Astrocyte (in vitro differentiated cells and primary cell): ENCODE measurements at places on chromosomes 7 and 10.

DNA sequence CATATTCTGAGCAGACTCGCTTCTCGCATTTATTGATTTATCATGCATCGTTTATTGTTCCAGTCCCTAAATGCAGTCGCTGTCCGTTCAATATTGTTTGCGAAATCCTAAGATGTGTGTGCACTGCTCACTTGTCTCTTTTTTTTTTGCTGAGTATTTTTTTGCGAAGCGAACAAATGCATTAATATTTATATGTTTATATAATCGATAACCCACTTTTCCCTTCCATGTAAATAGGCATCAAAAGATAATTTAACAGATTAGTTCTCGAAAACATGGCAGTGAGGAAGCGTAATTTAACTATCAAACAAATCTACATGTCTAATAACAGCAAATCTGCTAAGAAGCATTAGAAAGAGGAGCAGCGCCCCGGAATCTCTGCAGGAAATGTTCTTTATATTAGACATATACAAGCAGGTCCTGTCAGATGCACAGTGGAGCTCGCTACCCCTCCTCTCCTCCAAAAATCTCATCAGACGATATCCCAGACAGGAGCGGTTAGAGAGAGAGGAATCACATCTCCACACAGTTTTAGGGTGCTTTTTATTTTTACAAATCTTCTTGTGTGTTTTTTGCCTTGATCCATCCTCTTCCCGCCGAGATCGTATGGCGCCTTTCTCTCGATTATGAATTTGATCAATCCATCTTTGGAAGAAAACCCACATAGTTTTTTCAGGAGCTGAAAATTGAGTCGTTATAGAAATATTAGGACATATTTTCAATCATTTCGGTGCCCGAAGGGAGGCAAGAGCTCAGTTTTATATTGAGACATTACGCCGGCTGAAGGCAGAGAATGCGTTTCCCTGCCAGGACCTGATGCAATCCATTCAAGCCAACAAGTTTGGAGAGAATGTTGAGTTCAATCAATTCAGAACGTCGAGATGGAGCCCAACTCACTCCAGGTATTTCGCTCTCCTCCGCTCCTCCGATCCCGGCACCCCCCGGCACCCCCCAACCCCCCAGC lies at the start of gene ARID5B:
ARID5B (plus strand) TSS at position 871 of the 964 bp plus-strand sequence; CDS start at position 882, 11 bp downstream.
- DNase-seq = peak; percentile 68

- DNase-seq = peak; percentile 80
Measured at GRCh38 chr10:104351061-104351702, 2.5 kb upstream of the CFAP58 start.

GRCh38 chr10:132420981-132421846 lies 24.2 kb downstream of the PWWP2B start:
- DNase-seq = peak; percentile 27

GRCh38 chr7:9945131-9945530 lies 1028.5 kb upstream of the PHF14 start:
- peak; percentile 32 for DNase-seq

DNA sequence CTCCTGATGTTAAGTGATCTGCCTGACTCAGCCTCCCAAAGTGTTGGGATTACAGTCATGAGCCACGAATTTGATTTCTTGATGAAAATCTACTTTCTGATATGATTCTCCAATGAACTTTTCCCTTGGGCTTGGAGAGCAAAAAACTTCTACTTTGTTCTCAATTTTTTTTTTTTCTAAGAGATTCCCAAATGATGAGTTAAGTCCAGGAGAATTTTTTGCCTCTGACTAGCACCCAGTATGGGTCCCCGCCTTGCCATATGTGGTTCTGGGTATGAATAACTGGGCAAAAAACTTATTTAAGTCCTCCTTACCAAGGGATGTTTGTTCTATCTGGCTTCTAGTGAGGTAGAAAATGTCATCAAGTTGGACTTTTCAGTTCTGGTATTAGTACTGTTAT lies 147.9 kb upstream of the LYZL1 start:
- DNase-seq = peak; percentile 96

- no peak for DNase-seq
Measured at GRCh38 chr10:99451499-99451788, 21.0 kb upstream of the GOT1 start.
